ENCODE measurements at places on chromosomes 5 and 9. TPM values are rescaled to one million over a fixed set of nuclear protein-coding genes. Genes with fewer than 3 reads are reported as not detected.

The RASGRF2 gene
- 8.5 TPM for total RNA-seq

The WWC1 gene
- total RNA-seq: 48.6 TPM

The CTXN3 gene
- not detected for total RNA-seq

The SHOC1 gene
- total RNA-seq: not detected

The DCP2 gene
- 48.9 TPM for total RNA-seq

The ANKRD18B gene
- 5.5 TPM for total RNA-seq

The PAEP gene
- 0.39 TPM for total RNA-seq

The PHYHD1 gene
- 4.6 TPM for total RNA-seq

The GABRA6 gene
- total RNA-seq: not detected

The ENTPD2 gene
- total RNA-seq: 0.55 TPM

GRCh38 chr9:109893241-109893640 lies 113.2 kb downstream of the PALM2AKAP2 start:
- peak; percentile 60 for DNase-seq

DNA sequence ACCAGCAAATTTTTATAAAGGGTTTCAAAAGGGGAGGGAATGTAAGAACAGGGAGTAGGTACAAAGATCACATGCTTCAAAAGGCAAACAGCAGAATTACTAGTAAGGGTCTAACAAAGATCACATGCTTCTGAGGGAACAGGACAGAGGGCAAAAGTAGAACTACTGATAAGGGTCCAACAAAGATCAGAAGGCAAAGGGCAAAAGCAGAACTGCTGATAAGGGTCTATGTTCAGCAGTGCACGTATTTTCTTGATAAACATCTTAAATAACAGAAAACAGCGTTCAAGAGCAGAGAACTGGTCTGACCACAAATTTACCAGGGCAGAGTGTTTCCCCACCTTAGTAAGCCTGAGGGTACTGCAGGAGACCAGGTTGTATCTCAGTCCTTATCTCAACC lies 469.5 kb upstream of the PIK3R1 start:
- DNase-seq: no peak

GRCh38 chr5:163612358-163613149 lies 107.1 kb downstream of the MAT2B start:
- DNase-seq: no peak

- peak; percentile 55 for DNase-seq
Measured at GRCh38 chr9:107484117-107484723, 5.3 kb downstream of the KLF4 start.

DNA sequence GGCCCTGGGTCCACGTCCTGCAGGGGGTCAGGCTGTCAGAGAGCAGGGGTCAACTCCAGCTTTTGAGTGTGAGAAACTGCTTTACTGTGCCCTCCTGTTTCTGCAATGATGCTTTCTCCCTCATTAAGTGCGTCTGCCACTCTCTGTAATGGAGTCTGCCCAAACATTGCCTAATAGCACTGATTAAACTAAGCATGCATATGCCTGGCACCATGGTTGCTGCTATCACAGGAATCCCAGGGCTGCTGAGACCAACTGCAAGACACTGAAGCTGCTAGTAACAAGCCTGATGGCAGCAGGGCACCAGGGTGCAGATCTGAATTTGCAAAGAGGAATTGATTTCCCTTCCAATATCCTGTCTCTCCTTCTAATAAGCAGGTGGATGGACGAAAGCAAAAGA lies 125.3 kb downstream of the SLC24A2 start:
- no peak for DNase-seq

- no peak for DNase-seq
Measured at GRCh38 chr9:13508086-13508485, 228.6 kb upstream of the MPDZ start.

DNA sequence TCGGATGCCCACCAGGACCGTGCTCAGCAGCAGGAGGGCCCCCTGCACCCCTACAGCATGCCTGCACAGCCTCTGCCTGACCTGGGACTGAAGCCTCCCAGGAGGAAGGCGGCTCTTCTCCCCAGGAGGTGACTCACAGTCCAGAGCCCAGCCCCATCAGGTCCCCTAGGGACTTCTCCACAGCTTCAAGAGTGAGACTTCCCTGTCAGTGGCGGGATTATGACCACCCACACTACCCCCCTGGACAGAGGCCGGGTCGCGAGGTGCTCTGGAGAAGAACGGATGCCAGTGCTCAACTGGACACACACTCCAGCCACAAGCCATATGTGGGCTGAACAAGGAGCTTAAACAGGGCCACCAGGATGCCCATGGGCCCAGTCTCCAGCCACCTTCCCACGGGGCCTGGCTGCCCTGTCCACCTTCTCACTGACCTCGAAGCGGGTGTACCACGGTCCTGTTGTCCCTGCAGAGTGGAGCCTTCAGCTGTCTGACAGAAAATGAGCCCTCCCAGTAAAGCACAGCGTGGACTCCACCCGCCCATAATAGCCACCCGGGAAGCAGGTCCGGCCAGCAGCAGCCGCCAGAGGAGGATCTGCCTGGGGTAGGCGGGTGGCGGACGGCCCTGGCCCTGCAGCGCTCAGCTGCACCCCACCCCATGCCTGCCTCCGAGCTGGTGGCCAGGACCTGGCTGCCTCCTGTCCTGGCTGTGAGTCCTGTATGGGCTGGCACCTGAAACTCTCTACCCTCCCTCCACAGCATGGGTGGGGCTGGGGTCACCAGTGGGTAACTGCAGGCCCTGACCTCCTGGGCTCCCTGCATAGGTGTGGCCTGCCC lies 54.7 kb downstream of the SEMA4D start:
- DNase-seq: no peak

DNA sequence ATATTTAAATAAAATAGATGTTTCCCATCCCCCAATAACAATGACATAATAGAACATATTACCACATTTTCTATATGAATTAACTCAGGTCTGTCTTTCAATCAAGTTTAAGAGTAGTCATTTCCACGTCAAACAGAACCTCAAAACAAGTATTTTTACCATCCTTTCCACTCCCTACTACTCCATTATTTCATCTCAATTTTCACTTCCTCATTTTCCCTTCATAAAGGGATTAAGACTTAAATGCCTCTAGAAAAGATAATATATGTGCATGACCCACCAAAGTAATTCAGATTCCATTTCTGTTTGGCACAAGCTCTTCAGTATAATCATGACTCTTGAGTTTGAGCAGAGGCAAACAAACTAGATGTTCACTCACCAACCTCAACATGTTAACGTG lies 40.4 kb downstream of the ELOVL7 start:
- DNase-seq: no peak

- DNase-seq: no peak
Measured at GRCh38 chr5:88093765-88094164, 174.9 kb downstream of the TMEM161B start.

GRCh38 chr5:961002-961710 lies 47.4 kb upstream of the NKD2 start:
- DNase-seq: no peak

GRCh38 chr5:132637241-132637640 lies 20.7 kb upstream of the IL13 start:
- DNase-seq: no peak

- DNase-seq: peak; percentile 18
Measured at GRCh38 chr9:131892162-131892707, 152.4 kb upstream of the RAPGEF1 start.

DNA sequence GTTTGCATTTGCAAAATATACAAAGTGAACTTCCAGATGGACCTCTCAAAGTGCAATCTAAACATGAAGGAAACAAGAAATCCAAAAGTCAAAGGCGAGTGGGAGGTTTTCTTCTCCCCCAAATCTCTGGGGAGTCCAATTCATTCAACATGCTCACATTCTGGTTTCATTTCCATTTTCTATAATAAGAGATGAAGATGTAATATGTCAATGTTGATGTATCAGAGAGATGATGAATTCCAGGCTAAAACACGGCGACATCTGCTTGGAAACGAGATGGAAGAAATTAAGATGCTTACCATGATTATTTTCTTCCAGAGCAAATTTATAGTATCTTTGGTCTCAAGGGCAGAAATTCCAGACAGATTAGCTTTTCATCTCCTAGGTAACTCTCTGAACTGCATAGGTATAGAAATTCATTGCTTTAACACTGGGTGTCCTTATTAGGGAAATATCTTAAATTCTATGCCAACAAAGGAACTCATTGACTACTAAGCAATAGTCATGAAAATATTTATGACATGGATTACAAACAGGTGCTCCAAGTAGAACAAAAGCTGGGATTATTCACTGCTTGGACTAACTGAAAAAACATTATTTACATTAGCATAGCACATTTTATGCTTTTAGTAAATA lies 287.9 kb downstream of the SEC61B start:
- DNase-seq: no peak

- DNase-seq: no peak
Measured at GRCh38 chr5:112532654-112533360, 113.7 kb upstream of the EPB41L4A start.

DNA sequence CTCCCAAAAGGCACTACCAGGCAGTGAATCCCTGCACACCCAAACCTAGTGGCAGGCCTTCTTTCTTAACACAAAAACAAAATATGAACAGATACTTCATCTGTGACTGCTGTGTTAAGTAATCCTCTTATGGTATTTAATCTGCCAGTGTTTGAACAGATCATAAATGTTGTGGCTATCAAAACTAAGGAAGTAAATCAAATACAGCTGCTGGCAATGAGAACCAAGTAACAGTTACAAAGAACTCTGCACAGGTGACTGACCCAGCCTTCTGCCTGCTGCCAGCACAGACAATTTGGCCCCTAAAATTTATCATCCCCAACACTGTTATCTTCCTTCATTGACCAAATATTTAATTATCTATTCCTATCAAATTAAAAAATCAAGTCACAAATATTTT lies 78.0 kb downstream of the GNAQ start:
- DNase-seq: no peak

DNA sequence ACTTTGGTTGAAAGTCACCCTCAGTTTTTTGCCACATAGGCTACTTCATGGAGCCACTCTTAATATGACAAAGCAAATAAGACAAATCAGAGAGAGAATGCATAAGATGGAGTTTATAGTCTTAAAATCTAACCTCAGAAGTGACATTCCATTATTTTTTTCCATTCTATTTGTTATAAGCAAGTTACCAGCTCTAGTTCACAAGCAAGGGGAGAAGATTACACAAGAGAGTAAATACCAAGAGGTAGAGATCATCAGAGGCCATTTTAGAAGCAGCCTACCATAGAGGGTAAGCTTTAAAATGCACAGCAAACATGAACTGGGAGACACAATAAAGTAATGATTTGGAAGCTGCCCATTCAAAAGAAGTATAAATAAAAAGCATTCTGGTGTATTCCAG lies 651.3 kb upstream of the MEF2C start:
- DNase-seq: peak; percentile 23

DNA sequence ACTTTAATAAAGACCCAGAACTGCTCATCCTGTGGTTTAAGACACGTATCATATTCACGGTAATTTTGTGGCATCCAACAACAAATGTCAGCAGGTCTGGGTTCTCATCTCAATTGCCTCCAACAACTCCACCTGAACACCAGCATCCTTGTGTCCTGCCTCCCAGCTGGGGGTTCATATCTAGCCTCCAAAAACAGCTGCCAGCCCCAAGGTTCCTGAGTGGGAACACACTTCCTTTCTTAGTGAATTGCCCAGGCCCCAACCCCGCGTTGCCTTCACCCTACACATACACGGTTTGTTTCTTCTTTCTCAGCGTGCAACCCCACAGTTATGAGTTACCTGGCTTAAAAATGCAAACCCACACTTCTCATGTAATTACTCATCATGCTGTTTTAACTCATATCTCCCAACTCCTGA lies 77.9 kb downstream of the SEMA4D start:
- no peak for DNase-seq

- no peak for DNase-seq
Measured at GRCh38 chr9:89988458-89988857, 383.6 kb downstream of the GADD45G start.

- peak; percentile 98 for DNase-seq
Measured at GRCh38 chr9:106878934-106879333, 16.0 kb downstream of the ZNF462 start.

GRCh38 chr5:97832645-97833296 lies 649.7 kb upstream of the RIOK2 start:
- DNase-seq: no peak

GRCh38 chr5:106545325-106545724 lies 1125.4 kb downstream of the EFNA5 start:
- DNase-seq: peak; percentile 55

GRCh38 chr5:14326035-14326903 lies 183.1 kb downstream of the TRIO start:
- no peak for DNase-seq

- no peak for DNase-seq
Measured at GRCh38 chr9:35813434-35814105, 1.3 kb downstream of the HINT2 start.

- no peak for DNase-seq
Measured at GRCh38 chr9:104774831-104775573, 11.1 kb downstream of the NIPSNAP3B start.

- DNase-seq: peak; percentile 86
Measured at GRCh38 chr5:130549884-130550561, 615.0 kb downstream of the HINT1 start.

DNA sequence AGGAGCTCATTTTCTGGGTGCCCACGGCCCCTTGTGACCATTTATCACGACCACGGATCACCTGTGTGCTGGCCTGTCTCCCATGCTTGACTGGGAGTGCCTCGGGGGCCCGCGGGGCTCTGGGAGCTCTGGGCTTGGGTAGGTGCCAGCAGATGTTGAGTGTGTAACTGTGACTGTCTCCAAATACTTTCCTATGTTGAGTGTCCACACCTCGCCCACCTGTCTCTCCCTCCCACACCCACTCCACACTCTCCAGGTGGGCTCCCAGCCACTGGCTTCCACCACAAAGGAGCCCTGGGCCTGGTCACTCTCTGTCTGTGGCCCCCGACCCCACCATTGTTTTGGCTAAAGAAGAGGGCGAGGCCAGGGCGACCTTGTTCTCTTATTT lies 196.4 kb downstream of the CDK5RAP2 start:
- no peak for DNase-seq

GRCh38 chr5:147169399-147169798 lies 65.4 kb upstream of the STK32A start:
- peak; percentile 90 for DNase-seq

GRCh38 chr9:105416840-105417239 lies 31.0 kb upstream of the FSD1L start:
- no peak for DNase-seq

DNA sequence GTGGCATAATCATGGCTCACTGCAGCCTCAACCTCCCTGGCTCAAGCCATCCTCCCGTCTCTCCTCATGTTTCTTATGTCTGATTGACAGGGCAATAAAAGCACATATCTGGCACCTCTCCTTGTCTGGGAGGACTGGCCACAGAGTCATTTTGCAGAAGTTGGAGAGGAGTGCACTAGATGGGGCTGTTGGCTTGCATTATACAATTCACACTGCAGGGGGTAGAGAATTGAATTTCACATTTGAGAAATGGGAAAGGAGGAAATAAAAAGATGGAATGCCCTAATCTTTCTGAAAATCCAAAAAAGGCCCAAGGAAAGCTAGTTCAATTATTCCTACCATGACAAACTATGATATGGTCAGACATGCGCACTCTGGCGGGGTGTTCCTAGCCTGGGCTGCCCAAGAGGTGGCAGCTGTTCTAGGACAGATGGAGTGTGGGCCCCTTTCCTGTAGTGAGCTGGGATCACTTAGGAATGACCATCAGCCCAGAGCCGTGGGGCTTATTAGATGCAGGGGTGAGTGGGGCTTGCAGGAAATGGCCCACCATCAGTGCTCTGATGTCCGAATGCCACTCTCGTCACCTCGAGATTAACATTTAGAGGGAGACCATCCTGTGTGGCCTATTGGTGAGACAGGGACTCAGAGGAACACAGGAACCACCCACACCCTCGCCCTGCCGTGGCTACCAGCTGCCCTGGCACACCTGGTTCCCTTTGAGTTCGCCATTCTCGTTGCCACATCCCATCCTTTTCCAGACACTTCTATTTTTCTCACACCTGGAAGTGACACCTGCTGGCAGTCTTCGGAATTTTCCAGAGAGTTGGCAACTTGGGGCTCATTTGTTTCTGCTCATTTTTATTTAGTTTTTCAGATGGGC lies 21.8 kb upstream of the ANKRD18A start:
- DNase-seq: peak; percentile 22
